ENCODE measurements at places on chromosomes 12 and 14.

DNA sequence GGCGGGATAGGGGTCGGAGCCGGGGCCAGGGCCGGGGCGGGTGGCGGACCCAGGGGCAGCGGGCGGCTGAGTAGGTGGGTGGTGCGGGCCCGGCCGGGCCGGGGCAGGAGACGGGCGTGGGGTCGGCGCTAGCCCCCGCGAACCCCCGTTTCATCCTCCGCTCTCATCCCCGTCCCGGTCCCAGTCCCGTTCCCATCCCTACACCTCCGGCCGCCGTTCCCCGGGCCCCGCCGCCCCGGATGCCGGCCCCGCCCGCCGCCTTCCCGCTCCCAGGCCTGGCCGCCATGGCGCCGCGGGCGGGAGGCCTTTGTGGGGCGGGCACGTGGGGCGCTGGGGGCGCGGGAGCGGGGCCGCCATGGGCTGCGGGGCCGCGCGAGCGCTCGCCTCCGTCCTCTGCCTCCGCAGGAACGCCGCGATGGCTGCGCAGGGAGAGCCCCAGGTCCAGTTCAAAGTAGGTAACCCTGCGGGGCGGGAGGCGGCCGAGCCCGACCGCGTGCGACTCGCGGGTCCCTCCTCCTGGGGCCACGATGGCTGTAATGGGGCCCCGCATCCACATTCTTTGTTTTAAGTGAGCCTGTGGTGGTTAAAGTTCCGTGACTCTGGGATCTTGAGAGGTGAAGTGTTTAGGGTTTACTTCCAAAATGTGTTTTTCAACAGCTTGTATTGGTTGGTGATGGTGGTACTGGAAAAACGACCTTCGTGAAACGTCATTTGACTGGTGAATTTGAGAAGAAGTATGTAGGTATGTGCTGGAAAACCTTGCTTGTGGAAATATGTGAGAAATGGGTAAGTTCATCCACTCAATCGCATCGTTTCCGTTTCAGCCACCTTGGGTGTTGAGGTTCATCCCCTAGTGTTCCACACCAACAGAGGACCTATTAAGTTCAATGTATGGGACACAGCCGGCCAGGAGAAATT is 572 bp downstream of the RAN start:
- DNase-seq = no peak

- DNase-seq = no peak
Measured at GRCh38 chr14:106021832-106022231, 495.4 kb downstream of the TMEM121 start.

DNA sequence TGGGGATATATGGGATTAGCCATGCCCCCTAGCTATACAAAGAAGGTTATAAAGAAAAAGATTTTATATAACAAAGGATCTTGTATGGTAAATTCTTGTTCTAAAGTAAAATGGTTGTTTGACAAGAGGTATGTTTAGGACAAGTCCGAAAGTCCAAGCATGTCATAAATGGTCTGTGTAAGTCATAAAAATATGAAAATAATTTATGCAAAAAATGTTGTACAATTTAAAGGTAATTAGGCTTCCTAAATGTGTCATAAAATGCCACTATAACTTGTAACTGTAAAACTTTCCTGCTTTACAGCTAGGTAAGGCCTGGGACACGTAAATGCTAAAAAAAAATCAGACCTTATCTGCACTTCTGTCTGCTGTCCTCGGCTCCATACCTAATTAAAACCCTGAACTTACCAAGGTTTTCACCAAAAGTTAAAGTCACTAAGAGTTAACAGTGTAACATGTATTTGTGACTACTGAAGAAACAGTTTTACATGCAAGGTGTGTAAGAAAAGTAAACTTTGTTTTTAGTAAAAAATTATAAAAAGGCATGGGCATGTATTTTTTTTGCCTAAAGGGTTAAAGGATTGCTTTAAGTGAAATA is 110.0 kb upstream of the RESF1 start:
- no peak for DNase-seq

DNA sequence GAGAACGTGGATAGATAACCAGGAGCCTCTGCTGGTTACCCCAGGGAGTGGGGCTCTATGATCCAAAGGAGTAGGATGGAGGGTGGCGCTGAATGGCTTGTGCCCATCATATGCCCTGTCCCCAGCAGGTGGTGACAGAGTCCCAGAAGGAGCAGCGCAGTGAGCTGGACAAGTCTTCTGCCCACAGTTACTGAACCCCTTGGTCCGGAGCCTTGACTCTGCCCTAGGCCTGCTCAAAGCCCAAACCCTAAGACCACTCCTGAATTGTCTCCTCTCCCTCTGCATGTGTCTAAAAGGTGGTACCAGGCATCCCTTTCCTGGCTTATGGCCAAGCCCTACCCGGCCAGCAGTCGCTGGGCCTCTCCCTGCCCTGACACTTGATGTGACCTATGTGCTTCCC is 3.2 kb downstream of the PRPH start:
- no peak for DNase-seq

DNA sequence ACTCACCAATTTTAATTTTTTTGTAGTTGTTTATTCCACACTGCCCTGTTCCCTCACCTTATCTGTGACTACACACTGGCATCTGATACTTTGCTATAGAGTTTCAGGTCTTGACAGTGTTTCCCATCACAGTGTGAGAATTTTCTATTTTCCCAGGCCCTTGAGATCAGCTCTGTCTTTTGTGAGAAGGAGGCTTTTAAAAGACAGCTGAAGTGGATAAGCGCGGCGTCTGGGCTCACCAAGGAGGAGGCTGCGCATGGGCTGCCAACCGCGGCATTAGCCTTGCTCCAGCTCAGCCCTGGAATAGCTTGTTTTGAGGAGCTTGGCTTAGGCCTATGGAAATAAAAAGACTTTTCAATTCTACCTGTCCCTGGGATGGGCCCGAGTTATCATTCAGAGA is 181.3 kb downstream of the RMST start:
- DNase-seq = no peak

DNA sequence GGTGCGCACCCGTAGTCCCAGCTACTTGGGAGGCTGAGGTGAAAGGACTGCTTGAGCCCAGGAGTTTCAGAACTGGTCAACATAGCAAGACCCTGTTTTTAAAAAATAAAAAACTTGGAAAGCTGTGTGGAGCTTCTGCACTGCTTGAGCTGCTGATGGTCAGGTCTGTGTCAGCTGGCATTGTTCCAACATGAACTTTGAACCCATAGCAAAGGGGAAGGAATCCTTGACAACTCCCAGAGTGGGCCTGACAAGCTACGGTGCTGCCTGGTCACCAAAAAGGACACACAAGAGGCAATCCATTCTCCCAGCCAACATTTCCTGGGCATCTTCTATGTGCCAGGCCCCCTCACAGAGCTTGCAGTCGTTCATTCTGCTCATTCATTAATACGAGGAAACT is 16.4 kb upstream of the LTBP2 start:
- no peak for DNase-seq

- DNase-seq = no peak
Measured at GRCh38 chr14:39303115-39303514, 69.4 kb downstream of the MIA2 start.

GRCh38 chr14:75120541-75121291 is 6.1 kb downstream of the NEK9 start:
- no peak for DNase-seq

DNA sequence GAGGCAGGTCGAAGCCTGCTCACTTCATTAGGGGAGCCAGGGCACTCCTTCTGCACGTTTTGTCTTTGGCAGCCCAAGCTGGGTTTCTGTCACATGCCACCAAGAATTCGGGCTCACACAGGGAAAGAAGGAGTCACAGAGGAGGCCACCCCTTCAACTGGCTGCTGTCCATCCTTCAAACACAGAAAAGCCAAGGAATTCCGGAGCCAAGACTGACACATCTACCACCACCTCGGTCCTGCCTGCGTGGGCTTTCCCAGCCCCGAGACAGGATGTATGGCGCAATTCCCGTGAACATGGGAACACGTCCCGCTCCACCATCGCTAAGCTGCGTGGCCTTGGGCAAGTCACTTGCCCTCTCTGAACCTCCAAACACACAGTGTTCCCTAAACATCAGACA is 70.4 kb downstream of the NCOR2 start:
- no peak for DNase-seq

DNA sequence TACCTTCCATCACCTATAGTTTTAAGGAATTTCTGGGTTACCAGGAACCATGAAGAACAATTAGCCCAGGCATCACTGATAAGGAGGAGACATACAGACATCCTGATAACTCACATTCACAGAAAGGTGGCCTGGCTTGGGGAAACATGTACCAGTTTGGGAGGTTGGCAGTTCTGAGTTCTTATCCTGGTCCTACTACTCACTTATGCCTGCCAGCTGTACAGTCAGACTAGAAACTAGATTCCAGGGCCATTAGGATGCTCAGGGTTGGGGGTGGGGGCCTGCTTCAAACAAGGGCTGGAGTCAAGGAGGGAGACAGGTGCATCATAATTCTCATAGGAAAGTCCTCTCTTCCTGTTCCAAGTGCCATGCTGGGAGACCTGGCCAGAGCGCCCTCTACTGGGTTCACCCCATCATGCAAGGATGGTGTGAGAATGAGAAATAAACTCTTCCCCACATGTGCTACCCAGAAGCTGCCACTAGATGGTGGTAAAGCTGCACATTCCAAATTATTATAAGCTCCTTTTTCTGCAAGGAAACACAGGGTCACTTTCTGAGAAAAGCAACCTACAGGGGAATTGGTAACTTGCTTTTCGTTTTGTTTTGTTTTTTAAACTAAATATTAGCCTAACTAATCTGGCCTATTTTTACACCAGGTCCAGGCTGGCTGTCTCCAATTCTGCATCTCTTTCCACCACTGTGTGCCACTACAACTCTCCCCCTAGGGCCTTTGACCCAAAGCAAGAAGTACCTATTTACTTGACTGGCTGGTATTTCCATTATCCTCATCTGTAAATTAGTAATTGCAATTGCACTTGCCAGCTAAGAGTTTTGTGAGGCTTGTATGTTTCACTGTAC is 14.5 kb downstream of the OAS2 start:
- no peak for DNase-seq

- DNase-seq = no peak
Measured at GRCh38 chr12:118850244-118850825, 131.0 kb upstream of the SRRM4 start.

DNA sequence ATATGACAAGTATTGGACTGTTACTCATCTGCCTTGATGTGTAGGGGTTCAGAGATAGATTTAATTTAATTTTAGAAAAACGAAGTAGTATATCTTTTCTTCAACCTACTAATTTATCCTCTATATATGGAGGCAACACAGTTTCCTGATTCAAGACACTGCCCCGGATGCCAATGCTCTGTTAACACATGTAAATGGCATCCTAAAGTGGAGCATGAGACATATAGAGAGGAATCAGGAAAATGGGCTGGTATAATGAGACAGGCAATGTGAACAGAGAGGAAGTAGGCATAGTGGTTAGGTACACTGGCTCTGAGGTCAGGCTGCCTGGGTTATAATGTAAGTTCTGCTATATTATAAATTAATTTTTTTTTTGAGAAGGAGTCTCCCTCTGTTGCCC is 85.6 kb downstream of the OTOGL start:
- DNase-seq = no peak

GRCh38 chr12:58966939-58967338 is 46.6 kb upstream of the LRIG3 start:
- DNase-seq = no peak

- no peak for DNase-seq
Measured at GRCh38 chr12:24488091-24488596, 460.8 kb downstream of the BCAT1 start.

DNA sequence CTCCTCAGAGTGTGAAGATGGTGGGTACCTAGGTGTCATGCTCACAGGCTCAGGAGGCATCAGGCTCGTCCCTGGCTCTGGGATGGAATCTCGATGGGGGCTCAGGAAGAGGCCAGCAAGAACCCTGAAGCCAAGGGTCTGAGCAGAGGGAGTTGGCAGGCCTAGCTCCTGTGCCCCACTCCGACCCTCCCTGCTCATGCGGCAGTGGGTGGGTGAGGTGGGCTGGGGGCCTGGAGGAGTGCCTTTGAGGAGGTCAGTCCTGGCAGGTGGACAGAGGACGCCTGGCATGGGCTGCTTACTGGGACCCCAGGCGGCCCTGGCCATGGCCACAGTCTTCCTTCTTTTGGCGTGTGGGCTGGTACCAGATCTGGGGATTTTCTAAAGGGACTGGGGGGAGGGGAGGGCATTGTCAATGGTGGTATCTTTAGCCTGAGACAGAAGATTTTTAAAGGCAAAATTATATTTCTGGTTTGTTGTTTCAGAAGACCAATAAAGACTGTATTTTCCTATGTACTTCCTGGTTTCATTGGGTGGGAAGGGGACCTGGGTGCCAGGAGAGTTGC is 16.0 kb downstream of the LRTM2 start:
- no peak for DNase-seq

- no peak for DNase-seq
Measured at GRCh38 chr14:93200553-93200952, 6.3 kb downstream of the GON7 start.

GRCh38 chr14:53213761-53214160 is 60.6 kb upstream of the DDHD1 start:
- DNase-seq = no peak

- no peak for DNase-seq
Measured at GRCh38 chr12:44193281-44193680, 357.4 kb downstream of the TMEM117 start.

- DNase-seq = no peak
Measured at GRCh38 chr12:33093534-33093933, 197.0 kb upstream of the PKP2 start.

GRCh38 chr14:94773061-94773648 is 3.2 kb upstream of the GSC start:
- DNase-seq = no peak

GRCh38 chr14:75002392-75003249 is at the start of gene EIF2B2:
Gene EIF2B2, plus strand, starts transcription at chr14:75002921. Its CDS starts 70 bp downstream, at chr14:75002991.
- peak; percentile 90 for DNase-seq

GRCh38 chr12:96495841-96496545 is 6.6 kb downstream of the CFAP54 start:
- DNase-seq = no peak

- no peak for DNase-seq
Measured at GRCh38 chr14:96149131-96149530, 55.5 kb upstream of the BDKRB2 start.

DNA sequence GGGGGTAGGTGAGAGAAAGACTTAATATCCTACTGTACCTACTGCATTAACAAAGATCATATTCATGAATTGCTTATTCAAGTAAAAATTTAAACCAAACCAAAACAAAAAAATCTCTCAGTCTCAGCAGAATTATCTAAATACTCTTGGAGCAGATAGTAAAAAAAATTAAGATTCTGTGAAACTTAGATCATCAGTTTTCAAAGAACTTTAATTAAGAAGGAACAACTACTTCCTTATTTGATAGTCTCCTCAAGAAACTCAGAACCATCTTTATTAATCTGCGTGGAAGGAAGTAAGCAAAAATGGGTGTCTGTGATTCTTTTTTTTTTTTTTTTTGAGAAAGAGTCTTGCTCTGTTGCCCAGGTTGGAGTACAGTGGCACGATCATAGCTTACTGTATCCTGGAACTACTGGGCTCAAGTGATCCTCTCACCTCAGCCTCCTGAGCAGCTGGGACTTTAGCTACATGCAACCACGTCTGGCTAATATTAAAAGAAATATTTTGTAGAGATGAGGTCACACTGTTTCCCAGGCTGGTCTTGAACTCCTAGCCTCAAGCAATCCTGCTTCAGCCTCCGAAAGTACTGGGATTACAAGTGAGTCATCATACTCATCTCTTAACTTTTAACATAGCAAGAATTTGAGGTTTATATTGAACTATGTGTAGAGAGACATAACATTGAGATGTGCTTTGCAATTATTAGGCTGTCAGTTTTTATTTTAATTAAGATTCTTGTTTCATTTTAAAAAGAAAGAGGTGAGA is 37.4 kb downstream of the GAS2L3 start:
- no peak for DNase-seq

- DNase-seq = no peak
Measured at GRCh38 chr12:32273712-32274111, 125.6 kb upstream of the FGD4 start.

Measured in esophagus squamous epithelium (tissue), 5 donors.